Gastrocnemius medialis (tissue), 4 donors: ENCODE measurements at places on chromosomes 5 and 9. TPM values are rescaled to one million over a fixed set of nuclear protein-coding genes. Genes with fewer than 3 reads are reported as not detected.

DNA sequence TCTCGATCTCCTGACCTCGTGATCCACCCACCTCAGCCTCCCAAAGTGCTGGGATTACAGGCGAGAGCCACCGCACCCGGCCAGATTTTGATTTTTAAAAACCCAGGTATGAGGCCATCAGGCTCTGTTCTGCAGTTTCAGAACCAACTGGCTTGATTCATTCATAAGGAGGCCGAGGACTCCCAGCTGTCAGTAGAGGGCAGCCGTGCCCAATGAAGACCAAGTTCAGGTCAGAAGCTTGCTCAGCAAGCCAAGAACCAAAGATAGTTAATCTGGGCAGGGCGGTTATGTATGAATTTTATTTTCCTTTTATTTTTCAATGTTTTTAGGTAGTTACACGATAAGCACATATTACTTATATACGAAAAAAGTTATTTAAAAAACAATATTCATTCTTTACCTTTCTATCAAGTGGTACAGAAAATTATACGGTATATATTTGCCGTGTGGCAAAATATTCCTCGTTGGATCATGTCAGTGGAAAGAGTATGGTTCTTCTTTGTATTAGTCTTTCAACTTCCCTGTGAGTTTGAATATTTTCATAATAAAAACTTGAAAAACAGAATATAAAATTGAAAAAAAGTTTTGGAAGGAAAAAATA, 18.0 kb downstream of the MGAT1 start:
- peak; percentile 76 for DNase-seq

DNA sequence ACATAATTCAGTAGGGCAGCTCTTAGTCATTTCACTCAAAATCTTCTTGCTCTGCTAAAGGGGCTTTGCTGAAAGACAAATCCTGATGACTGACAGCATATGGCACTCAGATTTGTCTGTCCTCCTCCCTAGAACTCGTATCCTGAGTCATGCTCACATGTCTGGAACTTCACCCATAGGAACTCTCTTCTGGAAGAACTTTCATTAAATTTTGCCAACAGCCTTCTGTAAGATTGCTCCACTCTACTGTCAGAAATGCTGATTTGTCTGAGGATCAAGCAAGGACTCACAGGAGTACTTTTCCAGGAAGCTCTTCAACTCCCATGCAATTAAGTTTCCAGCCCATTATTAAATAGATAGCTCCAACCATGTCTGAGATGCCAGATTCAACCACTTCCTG, 59.8 kb upstream of the SNX2 start:
- DNase-seq = no peak

GRCh38 chr5:53557386-53557785, 3.1 kb upstream of the NDUFS4 start:
- no peak for DNase-seq

The REEP2 gene
- total RNA-seq = 3.4 TPM

- no peak for DNase-seq
These were observed 3.2 kb downstream of the TGFBR1 start for GRCh38 chr9:99108131-99108530.

DNA sequence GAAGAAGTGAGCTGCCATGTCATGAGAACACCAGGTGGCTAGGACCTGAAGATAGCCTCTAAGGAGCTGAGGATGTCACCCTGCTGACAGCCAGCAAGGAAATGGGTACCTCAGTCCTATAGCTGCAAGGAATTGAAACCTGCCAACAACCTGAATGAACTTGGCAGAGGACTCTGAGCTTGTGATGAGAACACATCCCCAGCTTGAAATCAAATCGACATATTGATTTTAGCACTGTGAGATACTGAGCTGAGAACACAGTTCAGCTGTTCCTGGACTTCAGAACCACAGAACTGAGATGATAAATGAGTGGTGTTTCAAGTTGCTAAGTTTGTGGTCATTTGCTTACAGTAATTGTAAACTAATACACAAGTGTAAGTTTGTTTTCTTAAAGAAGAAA, 5.5 kb upstream of the RASEF start:
- no peak for DNase-seq

GRCh38 chr5:27592231-27592630, 553.8 kb upstream of the CDH9 start:
- DNase-seq = no peak

DNA sequence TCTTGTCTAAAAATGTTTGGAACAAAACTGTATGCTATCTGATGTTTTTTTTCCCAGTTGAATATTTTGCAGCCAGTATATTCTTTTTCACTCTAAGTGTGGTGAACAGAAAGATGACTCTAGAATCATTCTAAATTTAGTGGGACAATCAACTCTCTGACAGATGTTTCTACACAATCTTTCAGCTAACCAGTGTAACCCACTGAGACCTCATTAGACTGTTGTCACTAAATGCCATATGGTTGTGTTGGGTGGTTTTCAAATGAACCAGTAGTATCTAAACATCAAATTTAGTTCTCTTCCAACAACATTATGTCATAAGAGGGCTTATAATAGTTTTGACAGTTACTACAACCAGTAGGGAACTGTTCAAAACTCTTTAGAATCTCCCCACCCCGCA, 129.6 kb upstream of the PRLR start:
- DNase-seq = no peak

The PCDHAC2 gene
- total RNA-seq = not detected

DNA sequence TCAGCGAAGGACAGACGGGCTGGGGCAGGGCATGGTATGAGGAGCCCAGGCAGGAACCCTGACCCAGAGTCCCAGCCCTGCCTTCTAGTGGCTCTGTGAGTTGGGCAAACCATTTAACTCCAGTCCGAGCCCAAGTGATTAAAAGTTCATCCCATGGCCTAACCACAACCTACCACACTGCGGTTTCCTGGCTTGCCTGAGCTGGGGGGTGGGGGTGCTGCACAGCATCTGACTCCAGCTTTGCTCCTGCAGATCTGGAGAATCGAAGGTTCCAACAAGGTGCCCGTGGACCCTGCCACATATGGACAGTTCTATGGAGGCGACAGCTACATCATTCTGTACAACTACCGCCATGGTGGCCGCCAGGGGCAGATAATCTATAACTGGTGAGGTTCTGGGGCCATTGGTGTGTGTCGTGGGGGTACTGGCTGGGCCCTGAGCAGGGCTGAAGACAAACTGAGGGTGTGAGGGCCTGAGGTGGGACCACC, 49.0 kb downstream of the STOM start:
- no peak for DNase-seq

- no peak for DNase-seq
These were observed 180.7 kb upstream of the EGFLAM start for GRCh38 chr5:38077652-38078051.

The DND1 gene
- total RNA-seq = not detected

DNA sequence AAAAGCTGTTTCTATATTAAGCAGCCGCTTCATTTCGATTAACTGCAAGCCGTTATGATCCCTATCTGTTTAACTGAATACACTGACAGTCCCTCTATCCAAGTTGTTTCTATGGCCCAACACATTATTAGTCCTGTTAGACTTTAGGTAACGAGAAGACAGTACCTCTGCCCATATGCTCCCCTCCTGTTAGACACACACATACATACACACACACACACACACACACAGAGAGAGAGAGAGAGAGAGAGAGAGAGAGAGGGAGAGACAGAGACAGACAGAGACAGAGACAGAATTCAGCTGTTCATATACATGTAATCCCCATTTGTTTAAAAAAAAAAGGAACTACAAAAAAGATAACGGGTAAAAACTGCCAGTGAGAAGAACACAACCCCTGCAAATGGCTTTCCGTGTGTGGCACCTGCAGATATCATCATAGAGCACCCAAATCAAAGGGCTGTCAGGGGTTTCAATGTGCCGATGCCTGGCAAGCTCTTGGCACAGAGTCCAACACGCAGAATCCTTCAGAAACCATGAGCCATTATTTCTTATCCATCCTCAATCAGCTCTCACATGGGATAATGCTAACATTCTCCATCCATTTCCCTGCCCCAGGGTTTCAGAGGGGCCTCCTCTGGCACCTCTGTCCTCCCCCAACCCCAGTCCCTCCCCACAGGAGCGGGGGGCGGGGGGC, 144.0 kb downstream of the MYO10 start:
- no peak for DNase-seq

The ZCCHC10 gene
- 22.9 TPM for total RNA-seq

- no peak for DNase-seq
These were observed 67.8 kb downstream of the FGF1 start for GRCh38 chr5:142618130-142618523.

DNA sequence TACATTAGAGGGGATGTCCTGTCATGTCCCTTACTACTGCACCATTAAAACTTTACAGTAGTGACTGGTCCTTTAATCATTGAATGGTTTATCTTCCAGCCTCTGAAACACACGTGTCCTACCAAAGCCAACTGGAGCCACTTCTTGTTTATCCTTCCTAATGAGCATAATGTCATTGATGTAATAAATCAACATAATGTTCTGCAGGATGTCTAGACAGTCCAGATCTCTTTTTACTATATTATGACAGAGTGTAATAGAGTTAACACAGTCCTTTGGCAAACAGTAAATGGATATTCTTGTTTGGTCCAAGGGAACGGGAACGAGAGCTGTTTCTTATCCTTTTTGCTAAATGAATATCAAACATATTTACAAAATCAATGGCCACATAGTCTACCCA, 88.1 kb upstream of the PTPRD start:
- DNase-seq = no peak

DNA sequence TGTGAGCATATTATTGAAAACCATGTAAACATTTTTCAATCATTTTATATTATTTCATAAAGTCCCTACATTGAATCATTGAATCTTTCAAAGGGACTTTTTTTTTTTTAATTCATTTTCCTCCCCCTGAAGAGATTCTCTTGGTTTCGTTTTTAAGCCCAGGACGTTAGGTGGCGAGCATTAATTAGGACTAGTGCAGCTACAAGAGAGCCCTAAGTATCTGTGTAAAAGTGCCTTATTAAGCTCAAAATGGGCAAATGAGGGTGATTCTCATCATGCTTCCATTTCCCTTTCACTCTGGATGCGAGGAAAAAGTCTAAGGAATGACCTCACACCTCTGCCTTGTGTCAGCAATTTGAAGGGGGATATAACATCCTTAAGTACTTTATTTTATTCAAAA, 517.9 kb upstream of the ITGA1 start:
- DNase-seq = no peak

GRCh38 chr5:32613050-32613672, 27.8 kb downstream of the SUB1 start:
- DNase-seq = peak; percentile 58

The LPAR1 gene
- 20.2 TPM for total RNA-seq

The PCDHB6 gene
- 0.46 TPM for total RNA-seq

The NUP214 gene
- 31.3 TPM for total RNA-seq

DNA sequence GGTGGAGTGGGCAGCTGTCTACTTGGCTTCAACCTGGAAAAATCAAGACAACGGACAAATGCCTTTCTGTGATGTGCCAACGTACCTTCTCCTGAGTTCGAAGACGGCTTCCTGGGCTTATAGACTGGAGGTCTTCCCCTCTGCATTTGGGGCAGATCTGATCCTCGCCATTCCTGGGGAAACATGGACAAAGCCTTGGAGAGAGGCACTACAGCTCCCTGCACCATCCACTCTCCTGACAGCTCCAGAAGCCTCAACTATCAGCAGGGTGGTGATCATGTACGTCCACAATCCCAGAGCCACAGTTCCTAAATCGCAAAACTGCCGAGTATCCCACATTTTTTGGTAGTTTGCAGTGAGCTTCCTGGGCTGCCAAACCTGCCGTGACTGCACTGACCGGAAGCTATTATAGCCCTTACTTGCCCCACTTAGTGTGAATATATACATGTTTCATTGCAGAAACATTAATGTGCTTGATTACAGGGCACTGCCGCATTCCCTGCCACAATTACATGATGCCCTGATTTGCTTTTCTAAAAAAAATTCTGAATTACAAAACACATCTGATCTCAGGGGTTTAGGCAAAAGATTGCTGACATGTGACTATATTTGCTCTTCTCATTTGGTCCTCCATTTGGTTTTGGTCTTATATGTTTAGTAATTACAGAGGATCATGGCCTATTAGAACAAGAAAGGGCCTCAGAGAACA, 2.8 kb downstream of the TRAF1 start:
- no peak for DNase-seq

DNA sequence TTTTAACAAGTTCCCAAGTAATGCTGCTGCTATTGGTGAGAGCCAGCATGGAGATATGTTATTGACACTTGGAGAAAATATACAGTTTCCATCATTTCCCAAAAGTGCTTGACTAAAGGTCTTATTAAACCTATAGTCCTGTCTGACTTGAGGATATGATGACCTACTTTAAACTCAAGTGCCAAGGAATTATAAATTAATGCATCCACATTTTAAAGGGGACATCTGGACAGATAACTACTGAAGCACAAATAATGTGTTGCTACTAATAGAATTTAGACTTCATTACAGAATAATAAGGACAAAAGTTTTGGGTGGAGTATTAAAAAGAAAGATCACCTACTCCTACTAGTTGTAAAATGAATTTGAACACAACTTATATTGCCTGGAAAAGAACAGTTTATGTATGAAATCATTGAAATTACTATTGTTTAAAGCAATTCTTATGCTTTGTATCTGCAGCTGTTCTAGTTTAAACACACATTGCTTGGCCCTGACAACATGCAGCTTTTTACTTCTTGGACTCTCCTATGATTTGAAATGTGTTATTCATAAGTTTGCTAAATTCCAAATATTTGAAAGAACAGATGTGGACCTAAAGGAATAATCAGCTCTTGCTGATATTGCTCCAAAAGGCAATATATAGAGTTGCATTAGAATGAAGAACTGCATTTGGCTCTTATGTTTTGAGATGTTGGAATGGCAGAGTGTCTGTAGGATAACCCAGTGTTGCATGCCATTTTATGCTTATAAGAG, 73.4 kb downstream of the SGCD start:
- DNase-seq = no peak

The GABBR2 gene
- not detected for total RNA-seq

DNA sequence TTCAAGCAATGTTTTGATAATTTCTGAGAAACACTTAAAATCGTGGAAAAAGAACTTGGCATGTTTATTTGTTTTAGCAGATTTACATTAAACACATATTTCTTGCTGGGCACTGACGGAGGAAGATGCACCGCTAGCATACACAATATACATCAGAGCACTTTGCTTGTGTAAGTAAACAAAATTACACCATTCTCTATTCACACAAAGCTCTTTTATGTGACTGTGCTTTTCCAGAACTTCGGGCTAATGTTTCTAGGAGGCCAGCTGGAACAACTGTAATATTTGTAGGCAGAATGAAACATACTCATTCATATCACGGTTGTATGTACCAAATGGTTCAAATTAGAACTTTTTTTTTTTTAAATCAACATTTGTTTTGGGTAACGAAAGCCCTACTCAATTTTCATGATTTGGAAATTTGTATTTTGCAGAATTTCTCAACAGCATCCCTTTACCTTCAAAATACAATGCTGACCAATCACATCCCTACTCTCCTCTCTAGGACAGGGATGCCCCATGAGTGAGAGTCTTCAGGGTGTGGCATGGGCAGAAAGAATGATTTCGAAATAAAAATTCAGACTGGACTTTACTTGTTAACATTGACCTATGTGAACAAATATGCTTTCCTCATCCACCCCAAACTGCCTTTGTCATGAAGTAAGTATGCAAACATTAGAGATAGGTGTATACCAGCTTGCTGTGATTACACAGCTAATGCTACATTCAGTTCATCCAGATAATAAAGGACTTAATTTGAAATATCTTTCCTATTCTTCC, 425.1 kb downstream of the BNC2 start:
- no peak for DNase-seq

GRCh38 chr9:110241260-110241857, 14.9 kb downstream of the TXN start:
- DNase-seq = no peak
